ENCODE measurements at places on chromosomes 3 and 15. TPM values are rescaled to one million over a fixed set of nuclear protein-coding genes. Genes with fewer than 3 reads are reported as not detected.

Gene CHL1
- polyA plus RNA-seq: 10.6 TPM

Gene GOLGA8H
- 0.43 TPM for polyA plus RNA-seq

Gene LOXL1
- polyA plus RNA-seq: 35.1 TPM

Gene OSTN
- not detected for polyA plus RNA-seq

Gene NR1I2
- 0.41 TPM for polyA plus RNA-seq

Gene SHQ1
- polyA plus RNA-seq: 8.1 TPM

Gene MIX23
- polyA plus RNA-seq: 84.0 TPM

Gene ZWILCH
- polyA plus RNA-seq: 3.0 TPM

Gene ALS2CL
- 43.0 TPM for polyA plus RNA-seq

Gene PSMD2
- polyA plus RNA-seq: 104 TPM

Gene ISY1
- polyA plus RNA-seq: 22.4 TPM

Gene GPR15
- not detected for polyA plus RNA-seq

Gene KNL1
- 2.5 TPM for polyA plus RNA-seq

Gene SPINT1
- 112 TPM for polyA plus RNA-seq

Gene SNTN
- not detected for polyA plus RNA-seq

Gene WDR49
- polyA plus RNA-seq: 0.43 TPM

Gene SPG21
- polyA plus RNA-seq: 115 TPM

DNA sequence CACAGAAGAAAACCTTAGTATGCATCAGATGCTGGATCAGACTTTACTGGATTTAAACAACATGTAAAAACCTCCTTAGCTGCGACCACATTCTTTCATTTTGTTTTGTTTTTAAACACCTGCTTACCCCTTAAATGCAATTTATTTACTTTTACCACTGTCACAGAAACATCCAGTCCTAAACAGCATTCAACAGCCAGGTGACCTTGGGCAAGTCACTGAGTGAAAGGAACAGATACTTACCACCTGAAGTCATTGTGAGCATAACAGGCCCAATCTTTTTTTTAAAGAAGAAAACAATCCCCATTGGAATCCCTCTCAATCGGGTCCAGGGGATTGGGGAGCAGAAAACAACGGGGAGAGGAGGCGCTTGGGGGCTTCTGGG, 390 bp downstream of the STARD5 start:
- no peak for DNase-seq

DNA sequence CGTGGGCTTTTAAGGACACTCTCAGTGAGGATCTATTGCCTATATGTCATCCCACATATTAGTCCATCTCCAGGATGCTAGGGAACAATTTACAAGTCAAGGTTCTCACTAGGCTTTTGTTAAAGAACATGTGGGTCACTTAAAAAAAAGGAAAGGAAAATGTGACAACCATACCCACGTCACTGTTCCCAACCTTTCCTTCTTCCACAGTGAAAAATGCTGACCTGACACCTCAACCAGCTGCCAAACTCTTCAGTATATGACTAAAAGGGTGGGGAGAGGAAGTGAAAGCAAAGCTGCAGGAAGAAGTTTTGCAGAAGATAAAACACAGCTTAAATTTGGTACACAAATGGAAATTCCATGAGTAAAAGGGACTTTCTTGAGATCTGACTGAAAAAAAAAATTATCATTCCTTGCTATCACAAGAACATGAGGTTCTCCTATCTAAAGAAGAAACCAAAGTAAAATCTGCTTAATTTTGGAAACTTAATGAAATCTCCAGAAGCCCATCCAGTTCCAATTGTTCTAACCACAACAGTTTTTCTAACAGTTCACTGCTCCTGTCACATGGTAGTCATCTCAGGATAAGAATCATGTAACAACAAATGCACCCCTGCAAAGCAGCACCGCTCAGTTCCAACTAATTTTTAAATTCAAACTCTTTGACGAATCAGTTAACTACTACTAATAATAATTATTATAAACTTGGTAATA, 117.0 kb upstream of the TSPAN3 start:
- DNase-seq: peak; percentile 76

GRCh38 chr15:61196711-61197586, 32.2 kb downstream of the RORA start:
- DNase-seq: no peak

GRCh38 chr15:35394416-35394815, 151.5 kb downstream of the DPH6 start:
- no peak for DNase-seq

DNA sequence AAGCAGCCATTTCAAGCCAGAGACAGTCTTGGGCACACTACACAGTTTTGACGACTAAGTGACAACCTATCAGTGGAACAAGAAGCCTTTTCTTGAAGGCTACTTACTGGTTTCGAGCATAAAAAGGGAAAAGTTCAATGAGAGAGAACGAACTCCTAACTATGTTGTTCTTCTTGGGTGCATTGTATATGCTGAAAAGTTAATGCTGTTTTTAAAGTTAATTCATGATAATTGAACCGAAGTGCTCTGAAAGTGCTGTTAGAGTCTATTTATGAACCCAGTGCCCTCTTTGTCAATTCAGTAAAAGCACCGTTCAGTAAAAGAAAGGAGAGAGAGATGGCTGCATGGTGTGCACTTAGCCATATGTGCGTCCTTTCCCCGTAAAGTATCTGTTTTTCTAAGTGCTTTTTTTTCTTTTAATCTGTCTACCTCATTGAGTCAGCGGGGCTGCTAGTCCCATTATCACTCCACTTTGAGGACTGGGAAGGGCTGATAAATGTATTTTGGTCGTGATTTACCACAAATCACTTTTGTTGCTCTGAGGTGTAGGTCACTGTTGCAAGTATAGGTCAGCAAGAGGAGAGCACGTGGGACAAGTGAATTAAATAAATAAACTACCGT, 380.7 kb upstream of the GOLIM4 start:
- DNase-seq: no peak

DNA sequence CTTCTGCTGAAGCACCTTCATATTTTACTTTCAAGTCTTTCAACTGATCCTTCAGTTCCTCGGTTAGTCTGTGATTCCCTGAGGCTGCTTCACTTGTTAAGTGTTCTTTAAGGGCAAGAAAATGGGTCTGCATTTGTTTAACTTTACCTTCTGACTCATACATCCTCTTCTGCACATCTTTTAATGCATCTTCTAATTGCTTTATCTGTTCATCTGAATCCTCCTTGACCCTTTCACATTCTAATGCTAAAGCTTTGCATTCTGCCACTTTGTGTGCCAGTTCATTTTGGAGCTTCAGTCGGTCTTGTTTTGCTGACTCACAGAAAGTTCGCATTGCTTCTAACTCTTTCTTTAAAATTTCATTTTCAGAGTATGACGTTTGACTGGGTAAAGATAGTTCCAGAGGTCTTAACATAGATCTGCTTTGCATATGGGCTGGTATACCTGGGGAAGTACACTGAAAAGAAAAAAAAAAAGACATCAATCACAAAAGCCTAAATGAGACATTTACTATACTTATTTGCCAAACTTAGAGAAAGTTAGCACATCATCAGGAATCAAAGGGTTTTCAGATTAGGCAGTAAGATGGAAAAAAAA, 94.3 kb downstream of the UACA start:
- DNase-seq: no peak

- no peak for DNase-seq
Observed at GRCh38 chr3:72993391-72993790, 3.2 kb upstream of the PPP4R2 start.

GRCh38 chr3:176941689-176942088, 255.6 kb downstream of the TBL1XR1 start:
- no peak for DNase-seq

DNA sequence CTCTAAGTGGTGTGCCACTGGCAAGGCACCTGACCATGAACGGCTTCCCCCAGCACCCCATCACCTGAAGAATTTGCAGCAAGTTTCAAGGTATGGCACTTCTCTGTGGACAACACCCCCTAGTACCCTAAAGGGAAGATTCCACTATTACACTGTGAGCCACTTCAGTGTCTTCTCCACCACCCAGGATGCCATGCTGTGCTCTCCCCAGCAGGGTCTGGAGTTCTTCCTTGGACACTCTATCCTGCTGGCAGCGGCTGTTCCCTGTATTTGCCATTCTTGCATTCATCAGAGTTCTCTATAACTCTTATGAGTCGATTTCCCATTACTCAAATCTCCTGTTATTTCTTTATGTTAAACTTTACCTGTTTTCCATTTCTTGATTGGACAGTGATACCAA, 33.9 kb upstream of the RNU6-1 start:
- no peak for DNase-seq

GRCh38 chr15:80837006-80837405, 57.8 kb downstream of the CEMIP start:
- no peak for DNase-seq

DNA sequence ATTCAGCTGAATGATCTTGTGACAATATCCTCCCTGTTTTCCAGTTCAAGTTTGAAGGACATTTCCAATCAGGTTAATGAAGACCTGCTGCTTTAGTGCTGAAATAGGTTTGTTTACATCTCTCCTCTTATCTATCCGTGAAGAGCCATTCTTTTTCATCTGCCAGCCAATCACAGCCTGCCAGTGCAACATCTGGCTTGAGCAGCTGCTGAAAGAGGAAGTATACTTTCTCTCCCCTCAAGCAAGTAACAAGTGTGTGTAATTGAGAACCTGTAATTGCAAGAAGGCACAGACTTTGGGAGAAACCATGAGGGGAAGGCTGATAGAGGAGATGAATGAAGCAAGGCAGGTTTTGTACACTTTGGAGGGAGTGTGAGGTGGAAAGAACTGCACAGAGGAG, 404.3 kb downstream of the AGBL1 start:
- peak; percentile 2 for DNase-seq

GRCh38 chr15:24039683-24040082, 352.6 kb upstream of the NDN start:
- DNase-seq: no peak

GRCh38 chr3:77236118-77236517, 196.2 kb downstream of the ROBO2 start:
- DNase-seq: no peak

DNA sequence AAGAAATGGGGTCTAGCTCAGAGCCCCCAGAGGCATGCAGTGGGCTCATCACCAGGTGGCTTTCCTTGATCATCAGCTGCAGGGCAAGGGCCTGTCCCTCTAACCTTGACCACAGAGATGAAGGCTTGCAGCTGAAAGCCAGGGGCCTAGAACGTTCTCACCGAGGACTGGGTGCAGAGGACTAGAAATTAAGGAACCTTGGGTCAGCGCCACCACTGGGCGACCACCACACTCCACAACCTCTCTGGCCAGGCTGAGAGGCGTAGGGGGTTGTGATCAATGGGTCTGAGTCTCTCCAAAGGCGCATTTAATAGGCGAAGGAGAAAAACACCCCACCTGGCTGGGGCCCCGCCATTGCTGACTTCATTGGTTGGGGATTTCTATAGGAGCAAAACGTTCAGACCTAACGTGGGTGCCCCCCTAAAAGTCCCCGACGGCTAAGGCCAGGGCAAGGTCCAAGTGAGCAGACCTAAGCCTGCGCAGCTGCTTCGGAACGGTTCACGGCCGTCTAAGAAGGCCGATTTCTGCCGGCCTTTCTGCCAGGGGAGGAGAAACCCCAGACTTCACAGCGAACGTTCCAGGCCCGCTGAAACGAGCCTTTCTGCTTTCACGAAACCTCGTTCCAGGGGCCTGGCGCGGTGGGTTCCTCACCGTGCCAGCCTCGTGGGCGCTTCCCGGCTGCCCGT, 915 bp downstream of the BCL2L10 start:
- DNase-seq: peak; percentile 47

DNA sequence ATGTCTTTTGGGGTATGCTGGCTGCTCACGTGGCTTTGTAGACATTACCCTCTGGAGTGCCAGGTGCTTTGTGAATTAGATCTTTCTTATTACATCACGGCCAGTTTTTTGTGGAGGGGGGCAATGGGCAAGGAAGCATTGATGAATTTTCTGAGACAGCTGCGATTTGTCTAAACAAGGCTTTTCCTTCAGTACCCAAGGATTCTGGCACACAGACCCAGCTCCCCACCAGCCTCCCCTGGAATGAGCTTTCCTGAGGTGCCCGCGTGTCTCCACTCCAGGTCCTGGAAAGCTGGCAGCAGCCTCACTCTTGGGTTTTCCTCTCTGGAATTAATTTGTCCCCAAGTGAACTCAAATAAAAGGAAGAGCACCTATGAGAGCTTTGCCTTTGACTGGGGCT, 157.6 kb upstream of the CTDSPL start:
- DNase-seq: no peak

DNA sequence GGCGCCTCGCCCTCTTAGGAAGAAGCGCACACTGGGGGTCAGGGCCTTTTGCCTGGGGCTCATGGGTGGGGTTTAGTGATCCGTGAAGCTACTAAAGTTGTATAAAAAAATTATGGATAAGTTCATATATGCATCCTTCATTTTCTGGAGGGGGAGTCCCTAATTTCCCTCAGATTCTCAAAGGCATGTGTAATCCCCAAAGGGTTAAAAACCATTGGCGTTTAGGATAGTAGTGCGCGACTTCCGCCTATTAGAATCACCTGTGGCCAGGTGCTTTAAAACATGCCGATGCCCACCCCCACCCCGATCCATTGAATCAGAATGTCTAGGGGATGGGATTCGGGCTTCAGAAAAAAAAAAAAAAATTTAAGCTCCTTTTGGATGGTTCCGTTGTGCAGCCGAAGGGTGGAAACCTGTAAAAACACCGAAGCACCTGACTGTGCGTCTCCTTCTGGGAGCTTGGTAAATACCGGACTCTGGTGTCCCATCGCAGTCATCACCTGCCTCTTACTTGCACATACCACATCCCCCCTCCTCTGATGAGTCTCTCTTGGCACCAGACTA, 570 bp downstream of the APH1B start:
- DNase-seq: peak; percentile 24

DNA sequence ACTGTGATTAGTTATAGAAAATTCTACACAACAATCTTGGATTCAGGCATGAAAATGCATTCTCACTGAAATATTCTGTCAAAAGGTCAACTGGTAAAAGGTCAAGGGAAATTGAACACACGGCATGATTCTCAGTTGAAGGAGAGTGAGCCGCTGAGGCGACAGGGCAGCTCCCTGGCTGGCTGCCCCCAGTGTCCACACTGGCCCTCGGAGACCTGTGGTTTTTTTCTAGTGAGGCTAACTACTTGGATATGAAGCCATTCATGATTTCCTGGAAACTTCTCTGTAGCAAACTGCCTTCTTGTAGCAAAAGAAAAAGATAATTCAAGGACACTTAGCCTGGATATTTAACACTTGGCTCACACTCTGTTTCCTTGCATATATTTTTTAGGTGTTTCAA, 37.2 kb downstream of the AADACL2 start:
- no peak for DNase-seq

- DNase-seq: no peak
Observed at GRCh38 chr15:32824777-32825176, 107.0 kb downstream of the GREM1 start.

- DNase-seq: no peak
Observed at GRCh38 chr3:40653001-40653400, 128.2 kb downstream of the ZNF621 start.

All from kidney (tissue), 22 donors.